Activated CD4-positive, alpha-beta T cell treated with anti-CD3 and anti-CD28 coated beads, Interleukin-2, amount 10 ng/mL, durations not matched to agents 7 days and 5 days (primary cell): ENCODE measurements at places on chromosomes 3 and 15. TPM values are rescaled to one million over a fixed set of nuclear protein-coding genes. Genes with fewer than 3 reads are reported as not detected.

DNA sequence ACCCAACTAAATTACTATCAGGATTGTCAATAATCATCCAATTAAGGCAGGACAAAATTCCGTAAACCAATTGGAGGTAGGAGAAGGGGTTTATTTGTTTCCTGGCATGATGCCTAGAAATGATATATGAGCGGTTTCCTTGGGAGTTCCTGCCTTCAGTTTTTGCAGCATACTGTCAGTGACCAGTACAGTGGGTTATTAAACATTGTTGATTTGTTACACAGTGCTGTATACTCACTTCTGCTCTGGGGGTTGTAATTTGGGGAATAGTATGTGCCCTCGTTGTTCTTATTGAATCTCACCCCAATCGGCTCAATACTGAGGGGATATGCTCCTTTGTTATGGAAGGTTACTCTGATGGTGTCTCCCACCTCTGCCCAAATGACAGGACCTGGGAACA lies 22.2 kb downstream of the CP start:
- DNase-seq = no peak

Gene ACSBG1
- total RNA-seq = not detected

DNA sequence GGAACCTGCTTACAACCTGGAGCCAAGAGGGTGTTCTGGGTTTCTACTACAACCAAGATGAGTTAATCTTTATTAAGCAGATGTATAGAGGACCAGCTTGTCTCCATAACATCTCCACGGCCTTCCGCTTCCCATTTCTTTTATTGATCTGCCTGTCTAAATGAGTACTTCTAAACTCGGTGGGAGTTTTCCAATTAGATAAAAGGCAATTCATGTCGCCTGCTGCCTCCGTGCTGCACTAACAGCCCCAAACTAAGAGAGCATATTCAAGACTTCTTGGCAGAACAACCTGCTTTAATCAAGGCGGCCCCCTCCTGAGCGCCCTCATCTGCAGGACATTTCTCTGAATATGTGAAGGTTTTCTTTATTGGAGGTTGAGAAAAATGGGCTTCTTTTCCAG lies 270.1 kb downstream of the PDCD6IP start:
- DNase-seq = no peak

Gene GPR176
- total RNA-seq = not detected

- DNase-seq = no peak
Measured at GRCh38 chr15:25728816-25729215, 134.3 kb downstream of the ATP10A start.

Gene WDR82
- total RNA-seq = 143 TPM

DNA sequence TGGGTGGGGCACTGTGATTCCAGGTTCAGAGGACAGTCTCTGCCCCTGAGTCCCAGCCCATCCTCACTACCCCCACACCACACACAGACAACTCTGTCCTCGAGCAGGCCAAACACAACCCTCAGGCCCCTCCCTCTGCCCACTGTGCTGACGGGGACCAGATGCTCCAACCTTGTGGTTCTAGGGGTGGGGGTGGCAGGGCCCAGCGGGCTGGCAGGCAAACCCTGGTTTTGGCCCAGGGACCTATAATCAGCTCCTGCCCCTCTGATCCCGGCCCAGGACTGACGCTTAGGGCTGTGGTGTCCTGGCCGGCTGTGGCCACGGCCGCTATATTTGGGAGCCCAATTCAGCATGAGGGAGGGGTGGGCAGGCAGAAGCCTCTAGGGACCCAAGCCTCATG lies 5.0 kb upstream of the MYL3 start:
- DNase-seq = no peak

DNA sequence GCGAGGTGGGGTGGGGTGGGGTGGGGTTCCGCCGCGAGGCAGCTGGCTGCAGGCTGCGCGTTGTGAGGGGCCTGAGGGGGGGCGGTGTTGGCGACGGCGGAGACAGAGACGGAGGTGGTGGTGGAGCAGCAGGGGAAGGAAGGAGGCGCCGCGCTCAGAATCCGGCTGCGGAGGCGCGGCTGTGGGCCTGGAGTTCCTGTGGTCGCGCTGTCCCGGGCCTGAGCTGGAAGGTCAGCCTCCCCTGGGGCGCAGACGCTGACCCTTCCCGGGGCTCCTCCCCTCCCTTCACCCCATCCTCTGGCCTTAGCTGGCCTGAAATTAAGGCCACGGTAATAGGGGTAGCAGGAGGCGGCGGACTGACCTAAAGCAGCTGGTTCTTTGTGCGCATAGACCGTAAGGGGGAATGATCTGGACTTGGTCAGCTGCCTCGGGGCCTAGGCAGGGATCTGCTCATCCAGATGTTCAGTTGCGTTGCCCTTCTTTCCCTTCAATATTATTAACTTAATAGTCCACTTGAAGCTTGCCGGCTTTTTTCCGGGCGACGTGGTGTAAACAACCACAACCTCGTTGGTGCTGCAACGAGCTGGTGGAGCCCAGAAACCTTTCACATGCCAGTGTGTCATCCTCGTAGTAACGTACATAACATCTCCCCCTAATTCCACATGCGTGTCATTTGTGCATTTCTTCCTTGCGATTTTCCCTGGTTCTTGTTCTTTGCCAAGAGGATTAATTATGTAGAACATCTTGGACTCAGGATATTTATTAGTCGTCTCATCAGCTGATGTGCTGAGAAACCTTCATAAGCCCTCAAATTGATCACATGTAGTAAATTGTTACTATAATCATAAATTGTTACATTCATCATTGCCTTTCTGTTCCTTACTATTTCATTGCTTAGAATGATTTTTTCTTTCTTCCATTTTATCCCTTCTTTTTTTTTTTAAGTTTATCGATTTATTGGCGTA lies 626 bp downstream of the SEC62 start:
- peak; percentile 42 for DNase-seq

GRCh38 chr3:115146032-115146417 lies 1.1 kb downstream of the ZBTB20 start:
- DNase-seq = peak; percentile 60

- no peak for DNase-seq
Measured at GRCh38 chr3:49519296-49519695, 35.0 kb upstream of the BSN start.

DNA sequence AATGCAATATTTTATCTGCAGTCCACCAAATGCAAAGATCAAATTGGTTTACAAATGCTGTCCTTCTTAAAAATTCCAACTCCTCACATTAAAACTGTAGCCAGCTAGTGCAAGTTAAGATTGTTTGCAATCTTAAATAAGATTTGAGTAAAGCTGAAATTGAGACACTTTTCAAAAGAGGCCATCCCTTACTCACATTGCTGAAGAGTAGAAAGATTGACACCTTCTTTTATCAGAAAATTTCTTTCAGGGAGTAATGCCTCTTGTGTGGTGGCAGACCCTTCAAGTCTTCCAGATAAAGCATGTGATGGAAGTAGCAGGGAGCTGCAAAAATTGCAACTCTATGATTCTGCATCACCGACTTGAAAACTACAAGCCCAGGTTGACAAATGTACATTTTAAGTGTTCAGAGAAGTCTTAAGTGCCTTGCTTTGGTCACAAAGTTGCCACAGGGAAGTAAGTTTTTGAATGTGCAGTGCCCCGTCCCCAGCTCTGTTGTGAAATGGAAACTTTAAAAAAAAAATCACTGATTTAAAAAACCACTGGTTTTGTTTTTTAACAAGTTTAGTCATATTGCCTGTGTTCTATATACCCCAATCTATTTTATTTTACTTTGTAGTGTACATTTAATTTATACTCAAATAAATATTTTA lies 12.6 kb downstream of the CD86 start:
- DNase-seq = no peak

DNA sequence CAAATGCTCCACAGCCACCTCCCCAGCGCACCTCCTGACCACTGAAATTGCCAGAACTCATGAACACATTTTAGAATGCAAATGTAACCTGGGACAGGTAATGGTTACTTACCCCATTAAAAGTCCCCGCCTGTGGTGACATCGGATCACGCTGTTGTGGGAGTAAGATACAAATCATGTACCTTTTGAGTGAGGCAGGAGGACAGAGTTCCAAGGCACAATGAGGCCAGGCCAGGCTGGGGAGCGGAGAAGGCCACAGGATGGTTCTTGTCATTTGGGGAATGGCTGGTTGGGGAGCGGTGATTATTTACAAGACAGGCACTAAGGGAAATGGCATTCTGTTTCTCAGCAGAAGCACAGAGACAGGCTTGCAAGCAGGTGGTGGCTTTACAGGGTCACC lies 490.0 kb downstream of the EDEM1 start:
- DNase-seq = no peak

Gene ADAMTSL3
- total RNA-seq = not detected

DNA sequence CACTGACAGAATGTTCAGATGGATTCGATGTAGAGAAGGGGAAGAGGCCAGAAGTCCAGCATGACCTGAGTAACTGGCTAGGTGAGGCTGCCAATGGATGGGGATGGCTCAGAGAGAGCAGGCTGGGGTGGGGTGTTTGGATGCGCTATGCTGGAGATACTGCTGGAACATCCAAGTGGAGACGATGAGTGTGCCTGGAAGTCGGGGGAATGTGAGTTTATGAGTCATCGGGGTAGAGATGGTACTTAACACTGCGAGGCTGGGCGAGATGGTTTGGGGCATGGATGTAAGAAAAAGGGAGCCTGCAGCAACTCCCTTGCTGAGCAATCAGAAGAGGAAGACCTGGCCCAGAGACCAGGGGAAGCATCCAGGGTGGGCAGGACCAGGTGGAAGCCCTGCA lies 180.7 kb downstream of the SLCO3A1 start:
- DNase-seq = no peak

Gene PIERCE2
- total RNA-seq = not detected

- no peak for DNase-seq
Measured at GRCh38 chr15:30906366-30906765, 2.7 kb downstream of the FAN1 start.

GRCh38 chr3:102074946-102075345 lies 225.6 kb downstream of the NFKBIZ start:
- no peak for DNase-seq

DNA sequence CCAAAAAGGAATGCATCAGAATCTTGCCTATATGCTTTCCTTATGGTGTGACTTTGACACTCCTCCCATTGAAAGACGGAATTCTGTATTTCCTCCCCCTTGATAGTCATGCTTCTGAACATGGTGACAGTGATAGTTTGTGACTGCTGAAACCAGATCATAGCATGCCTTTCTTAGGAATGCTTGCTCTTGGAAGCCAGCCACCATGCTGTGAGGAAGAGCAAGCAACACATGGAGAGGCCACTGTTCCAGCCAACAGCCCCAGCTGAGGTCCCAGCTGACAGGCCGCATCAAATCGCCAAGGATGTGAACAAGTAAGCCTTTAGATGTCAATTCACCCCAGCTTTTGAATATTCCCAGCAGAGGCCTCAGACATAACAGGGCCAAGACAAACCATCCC lies 100.1 kb downstream of the IGF2BP2 start:
- DNase-seq = no peak

GRCh38 chr15:71411538-71412482 lies 296.5 kb downstream of the THSD4 start:
- no peak for DNase-seq

DNA sequence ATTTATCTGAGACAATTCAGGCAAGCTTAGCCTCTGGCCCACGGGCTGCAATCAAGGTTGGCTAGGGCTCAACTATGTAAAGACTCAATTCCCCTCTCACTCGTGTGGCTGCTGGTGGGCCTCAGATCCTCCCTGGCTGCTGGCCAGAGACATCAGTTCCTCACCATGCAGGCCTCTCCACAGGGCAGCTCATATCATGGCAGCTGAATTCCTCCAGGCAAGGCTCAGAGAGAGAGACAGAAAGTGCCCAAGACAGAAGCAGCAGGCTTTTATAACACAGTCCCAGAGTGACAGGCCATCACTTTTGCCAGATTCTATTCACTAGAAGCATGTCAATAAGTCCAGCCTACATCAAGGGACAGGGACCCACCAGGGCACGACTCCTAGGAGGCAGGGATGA lies 63.2 kb downstream of the XXYLT1 start:
- no peak for DNase-seq

Gene NOP10
- 207 TPM for total RNA-seq
